H1 (cell line): ENCODE measurements at places on chromosomes 3 and 15. TPM values are rescaled to one million over a fixed set of nuclear protein-coding genes. Genes with fewer than 3 reads are reported as not detected.

The NIT2 gene
- total RNA-seq, result 24.1 and 25.3 TPM in 2 replicates

GRCh38 chr3:52682016-52682415 is 3.7 kb downstream of the PBRM1 start:
- H3K4me3 ChIP-seq, result no peak overlapping the region
- no peak overlapping the region for H3K27ac ChIP-seq
- H3K27me3 ChIP-seq, result no peaks in the 10 kb centered on the region
- H3K4me1 ChIP-seq, result no peaks in the 10 kb centered on the region; the same call in 1 of the 2 replicates

The COL6A5 gene
- 0.06 TPM in 1 of 2 replicates, not detected in the other for total RNA-seq

GRCh38 chr3:29521293-29521692 is 240.4 kb downstream of the RBMS3 start:
- no peak overlapping the region for H3K27ac ChIP-seq
- no peaks in the 10 kb centered on the region for H3K4me1 ChIP-seq
- no peak overlapping the region for H3K4me3 ChIP-seq

DNA sequence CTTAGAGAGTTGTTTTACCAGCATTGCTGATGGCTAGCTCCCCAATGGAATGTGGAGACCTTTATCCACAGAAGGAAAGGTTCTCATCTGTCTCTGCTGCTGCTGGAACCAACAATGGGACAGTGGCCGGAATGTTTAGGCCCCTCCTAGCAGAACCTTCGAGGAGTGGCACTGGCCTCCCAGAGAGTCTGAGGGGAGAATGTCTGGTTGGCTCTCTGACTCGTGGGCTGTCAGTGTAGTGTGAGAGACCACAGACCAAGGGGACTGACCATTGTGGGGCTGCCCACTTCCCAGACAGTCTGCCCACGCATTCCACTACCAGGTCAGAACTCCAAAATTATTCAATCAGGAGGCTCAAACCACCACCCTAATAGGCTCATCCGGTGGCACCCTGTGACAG is 5.1 kb downstream of the RASL12 start:
- no peak for DNase-seq
- no peaks in the 10 kb centered on the region for H3K36me3 ChIP-seq
- no peak overlapping the region for H3K4me3 ChIP-seq
- peaks cover 3% of the 10 kb centered on the region; the same call in 1 of the 2 replicates for H3K4me1 ChIP-seq
- no peaks in the 10 kb centered on the region; the same call in 1 of the 2 replicates for H3K27me3 ChIP-seq

The SAMD7 gene
- total RNA-seq, result not detected in 2 replicates

- no peaks in the 10 kb centered on the region for H3K36me3 ChIP-seq
- no peak overlapping the region for H3K27ac ChIP-seq
- no peaks in the 10 kb centered on the region for H3K4me1 ChIP-seq
- H3K27me3 ChIP-seq, result no peaks in the 10 kb centered on the region
Observed at GRCh38 chr15:45715528-45715927, 80.7 kb downstream of the SQOR start.

DNA sequence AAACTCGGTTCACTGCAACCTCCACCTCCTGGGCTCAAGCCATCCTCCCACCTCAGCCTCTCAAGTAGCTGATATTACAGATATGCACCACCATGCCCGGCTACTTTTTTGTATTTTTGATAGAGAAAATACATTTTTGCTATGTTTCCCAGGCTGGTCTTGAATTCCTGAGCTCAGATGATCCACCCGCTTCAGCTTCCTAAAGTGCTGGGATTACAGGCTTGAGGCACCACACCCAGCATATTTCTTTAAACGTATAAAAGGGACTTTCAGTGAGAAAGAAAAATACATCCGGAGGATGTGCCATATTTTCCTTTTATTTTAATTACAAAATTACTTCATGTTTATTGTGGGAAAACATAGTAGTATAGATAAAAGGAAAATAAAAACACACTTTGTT is 55.2 kb downstream of the RPL39L start:
- 0 out of 2 replicates have a peak, but pooled peaks cover 4% of the 10 kb centered on the region for H3K4me1 ChIP-seq
- no peaks in the 10 kb centered on the region for H3K36me3 ChIP-seq
- no peaks in the 10 kb centered on the region for H3K27me3 ChIP-seq
- no peak overlapping the region for H3K4me3 ChIP-seq
